ENCODE measurements at places on chromosomes 16 and 17. TPM values are rescaled to one million over a fixed set of nuclear protein-coding genes. Genes with fewer than 3 reads are reported as not detected.
A peak's percentile ranks its signal among the peaks of the same experiment; 100 is the strongest.

DNA sequence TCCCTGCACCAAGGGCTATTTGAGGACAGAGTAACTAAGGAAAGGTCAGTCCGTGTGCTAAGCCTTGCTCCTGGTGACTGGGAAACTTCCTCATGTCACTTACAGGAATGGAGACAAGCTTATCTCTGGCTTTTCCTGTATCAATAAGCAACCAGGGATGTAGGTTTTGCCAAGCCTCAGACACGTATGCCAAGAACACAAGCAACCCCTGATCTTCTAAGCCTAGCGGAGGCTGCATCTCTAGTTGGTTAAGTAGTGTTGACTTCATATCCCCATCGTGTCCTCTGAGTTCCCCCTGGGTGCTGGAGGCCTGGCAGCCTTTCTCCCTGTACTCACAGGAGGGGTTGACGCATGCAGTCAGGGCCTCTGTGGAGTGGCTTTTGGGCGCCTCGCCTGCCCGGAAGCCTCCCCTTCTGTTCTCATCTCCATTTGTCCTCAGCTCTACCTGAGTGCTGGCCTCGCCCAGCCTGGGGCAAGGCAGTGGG lies 1.4 kb upstream of the C1QTNF1 start:
- no peak for DNase-seq

DNA sequence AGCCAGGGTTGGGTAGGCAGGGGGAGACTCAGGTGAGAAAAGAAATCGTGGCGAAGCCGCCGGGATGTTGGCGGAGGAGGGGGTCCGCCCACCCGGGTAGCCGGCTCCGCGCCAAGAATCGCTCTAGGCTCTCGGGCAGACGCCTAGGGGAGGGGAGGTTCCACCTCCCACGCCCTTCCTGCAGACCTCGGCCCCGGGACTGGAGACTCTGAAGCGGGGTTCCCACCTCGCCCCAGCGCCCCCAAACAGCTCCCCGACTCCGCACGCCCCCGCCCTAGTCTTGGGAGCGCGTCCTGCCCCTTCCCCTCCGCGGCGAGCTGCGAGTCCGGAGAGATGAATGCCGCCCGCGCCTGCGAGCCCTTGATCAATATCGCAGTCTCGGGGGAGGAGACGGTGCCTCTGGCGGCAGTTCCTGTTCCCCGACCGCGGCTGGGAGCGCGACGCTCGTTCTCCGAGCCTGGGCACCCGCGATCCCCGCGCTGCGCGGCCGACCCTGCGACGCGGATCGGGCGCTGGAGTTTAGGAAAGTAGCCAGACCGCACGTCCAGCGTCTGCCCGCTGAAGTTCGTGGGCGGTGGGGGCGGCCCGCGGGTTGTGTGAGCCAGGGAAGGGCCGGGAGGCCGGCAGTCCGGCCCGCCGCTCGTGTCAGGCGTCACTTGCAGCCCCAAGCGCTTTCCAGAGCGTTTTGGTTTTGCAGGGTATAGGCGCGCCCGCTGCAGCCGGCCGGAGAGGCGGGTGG lies 790 bp downstream of the CRHR1 start:
- DNase-seq = no peak

The ERN1 gene
- 4.9 TPM for polyA plus RNA-seq

DNA sequence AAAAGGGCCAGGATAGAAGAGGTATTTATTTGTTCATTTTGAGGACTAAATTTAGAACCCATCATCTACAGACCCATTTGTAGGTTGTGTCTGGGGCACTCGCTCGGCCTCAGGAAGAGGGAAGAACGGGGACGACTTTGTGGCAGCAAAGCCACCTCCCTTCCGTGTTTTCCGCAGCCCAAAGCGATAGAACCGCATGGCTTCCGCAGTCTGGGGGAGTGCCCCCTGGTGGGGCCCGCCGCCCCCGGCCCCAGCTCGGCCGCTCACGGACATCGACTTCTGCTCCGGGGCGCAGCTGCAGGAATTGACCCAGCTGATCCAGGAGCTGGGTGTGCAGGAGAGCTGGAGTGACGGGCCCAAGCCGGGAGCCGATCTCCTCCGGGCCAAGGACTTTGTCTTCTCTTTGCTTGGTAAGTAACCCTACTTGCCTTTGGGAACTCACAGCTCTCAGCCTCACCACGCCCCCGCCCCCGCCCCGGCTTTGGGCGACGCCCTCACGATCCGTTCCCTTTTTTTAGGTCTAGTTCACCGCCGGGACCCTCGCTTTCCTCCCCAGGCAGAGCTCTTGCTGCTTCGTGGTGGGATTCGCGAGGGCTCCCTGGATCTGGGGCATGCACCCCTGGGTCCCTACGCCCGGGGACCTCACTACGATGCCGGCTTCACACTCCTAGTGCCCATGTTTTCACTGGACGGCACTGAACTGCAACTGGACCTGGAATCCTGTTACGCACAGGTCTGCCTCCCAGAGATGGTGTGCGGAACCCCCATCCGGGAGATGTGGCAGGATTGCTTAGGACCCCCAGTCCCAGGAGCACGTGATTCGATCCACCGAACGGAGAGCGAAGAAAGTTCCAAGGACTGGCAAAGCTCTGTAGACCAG lies 681 bp downstream of the TMEM102 start:
- DNase-seq = no peak

GRCh38 chr17:52383493-52384100 lies 225.1 kb upstream of the CA10 start:
- peak; percentile 46 for DNase-seq

DNA sequence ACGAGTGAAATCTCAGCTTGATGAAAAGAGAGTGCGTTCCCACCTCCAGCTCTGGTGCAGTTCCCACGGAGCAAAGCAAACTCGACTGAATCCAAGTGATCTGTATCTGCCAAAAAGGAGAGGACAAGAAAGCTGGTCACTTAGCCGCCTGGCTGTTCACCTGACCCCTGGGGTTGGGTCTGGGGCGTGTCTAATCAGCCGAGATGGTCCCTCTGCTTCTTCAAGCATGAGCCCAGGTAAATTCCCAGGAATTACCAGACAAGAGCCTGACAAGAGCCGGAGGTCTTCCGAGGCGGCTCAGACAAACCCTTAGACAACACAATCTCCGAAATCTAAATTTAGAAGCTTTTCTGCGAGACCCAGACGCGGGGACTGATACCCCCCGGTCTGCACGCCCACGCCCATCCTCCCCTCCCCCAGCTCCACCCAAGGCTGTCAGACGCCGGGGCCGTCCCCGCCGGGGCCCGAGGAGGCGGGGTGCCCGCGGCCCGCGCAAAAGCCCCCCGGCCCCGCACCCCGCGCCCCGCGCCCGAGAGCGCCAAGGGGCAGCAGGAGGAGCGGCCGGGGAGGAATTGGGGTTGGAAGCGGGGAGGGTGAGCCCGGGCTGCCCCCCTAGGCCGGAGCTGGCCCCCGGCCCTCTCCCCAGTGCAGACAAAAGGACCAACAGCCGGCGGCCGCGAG lies 674 bp downstream of the ZNF821 start:
- peak; percentile 39 for DNase-seq

- no peak for DNase-seq
These were observed 11.6 kb downstream of the ADAM11 start for GRCh38 chr17:44770166-44770925.

DNA sequence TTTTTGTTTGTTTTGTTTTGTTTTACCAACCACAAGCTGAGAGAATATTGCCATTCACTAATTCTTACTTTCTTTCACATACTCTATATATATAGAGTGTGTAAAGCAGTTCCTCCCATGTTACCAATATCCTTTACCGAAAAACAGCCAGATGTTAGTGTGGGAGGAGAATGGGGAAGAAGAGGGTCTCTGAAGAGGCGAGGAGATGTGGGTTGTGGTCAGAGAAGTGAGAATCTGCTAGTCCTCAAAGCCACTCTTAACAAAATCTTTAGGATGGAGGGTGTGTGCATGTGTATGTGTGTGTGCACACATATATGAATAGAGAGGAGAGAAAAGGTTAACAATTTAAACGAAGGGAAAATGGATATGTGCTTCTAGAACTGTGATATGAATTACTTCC lies 80.6 kb downstream of the TUBD1 start:
- no peak for DNase-seq

DNA sequence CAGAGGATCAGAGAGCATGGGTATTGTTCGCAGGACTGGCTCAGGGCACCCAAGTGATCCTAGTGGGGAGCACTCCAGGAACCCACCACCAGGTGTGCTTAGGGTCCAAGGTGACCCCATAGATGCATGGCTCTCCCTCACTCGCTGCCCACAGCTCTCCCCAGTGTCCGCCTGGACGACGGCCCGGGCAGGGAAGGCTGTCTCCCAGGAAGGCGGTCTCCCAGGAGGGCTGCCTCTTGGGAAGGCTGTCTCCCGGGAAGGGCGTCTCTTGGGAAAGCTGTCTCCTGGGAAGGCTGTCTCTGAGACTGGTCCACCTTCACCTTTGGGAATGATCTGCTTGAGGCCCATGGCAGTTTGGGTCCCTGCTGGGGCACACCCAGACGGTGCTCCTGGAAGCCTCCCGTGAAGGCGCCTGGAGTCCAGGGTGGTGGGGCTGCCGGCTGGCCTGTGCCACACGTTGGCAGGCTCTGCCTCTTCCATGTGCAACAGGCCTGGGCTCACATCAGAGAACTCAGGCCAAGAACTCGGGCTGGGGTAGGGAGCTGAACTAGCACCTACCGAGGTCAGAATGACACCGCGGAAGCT lies 5.0 kb downstream of the ECI1 start:
- no peak for DNase-seq

- DNase-seq = no peak
These were observed 417.9 kb downstream of the MAF start for GRCh38 chr16:79182616-79183015.

The ARHGAP44 gene
- 3.6 TPM for polyA plus RNA-seq

The RUNDC3A gene
- 0.79 TPM for polyA plus RNA-seq

- no peak for DNase-seq
These were observed 495.4 kb downstream of the TOX3 start for GRCh38 chr16:52051414-52052172.

- no peak for DNase-seq
These were observed 5.9 kb downstream of the ALYREF start for GRCh38 chr17:81885454-81885853.

- DNase-seq = no peak
These were observed 22.6 kb downstream of the SRCAP start for GRCh38 chr16:30721606-30722005.

DNA sequence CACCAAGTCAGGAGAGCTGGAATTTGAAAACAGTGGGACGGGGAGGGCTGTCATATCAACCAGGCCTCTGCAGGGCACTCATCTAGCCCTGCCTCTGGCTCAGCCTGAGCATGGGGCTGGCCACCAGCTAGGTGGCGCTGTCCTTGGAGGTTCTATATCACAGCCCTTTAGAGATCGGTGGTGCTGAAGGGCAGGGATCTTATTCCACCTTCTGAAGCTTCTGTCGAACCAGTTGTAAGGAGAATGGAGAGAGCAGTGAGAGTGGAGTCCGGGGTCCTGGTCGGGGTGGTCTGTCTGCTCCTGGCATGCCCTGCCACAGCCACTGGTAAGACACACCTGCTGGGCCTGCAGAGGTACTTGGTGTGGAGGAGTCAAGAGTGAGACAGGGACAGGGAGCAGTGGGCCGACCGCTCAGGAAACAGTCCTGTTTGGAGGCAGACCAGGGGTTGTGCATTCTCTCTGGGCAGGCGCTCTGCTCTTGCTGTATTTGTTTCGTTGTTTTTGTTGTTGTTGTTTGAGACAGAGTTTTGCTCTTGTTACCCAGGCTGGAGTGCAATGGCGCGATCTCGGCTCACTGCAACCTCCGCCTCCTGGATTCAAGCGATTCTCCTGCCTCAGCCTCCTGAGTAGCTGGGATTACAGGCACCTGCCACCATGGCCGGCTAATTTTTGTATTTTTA lies at the start of gene CES3:
CES3 (plus strand) TSS at position 202 of the 680 bp plus-strand sequence; CDS start at position 244, 42 bp downstream.
- no peak for DNase-seq

DNA sequence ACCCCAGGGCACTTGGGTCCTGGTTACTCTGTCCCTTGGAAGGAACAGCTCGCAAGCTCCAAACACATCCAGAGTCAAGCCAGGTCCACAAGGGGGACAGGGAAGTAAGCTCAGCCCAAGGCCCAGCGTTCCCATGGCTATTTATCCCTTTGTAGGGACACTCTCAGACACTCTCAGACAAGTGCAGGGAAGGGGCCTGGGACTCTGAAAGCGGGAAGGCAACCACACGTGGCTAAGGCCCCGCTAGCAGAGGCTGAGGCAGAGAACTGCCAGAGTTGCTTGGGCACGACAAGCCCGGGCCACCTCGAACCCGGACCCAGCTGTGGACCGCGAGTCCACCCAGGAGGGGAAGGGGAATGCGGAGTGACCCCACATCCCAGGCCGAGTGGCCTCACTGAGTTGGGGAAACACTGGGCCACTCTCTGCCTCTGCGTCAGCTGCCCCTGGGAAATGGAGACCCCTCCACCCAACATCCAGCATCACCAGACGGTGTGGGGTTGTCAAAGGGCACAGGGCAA lies 10.2 kb downstream of the NPTX1 start:
- no peak for DNase-seq

- no peak for DNase-seq
These were observed 470 bp downstream of the TRPV3 start for GRCh38 chr17:3556916-3557767.

The AGRP gene
- polyA plus RNA-seq = not detected

The EME1 gene
- polyA plus RNA-seq = 9.6 TPM

GRCh38 chr16:81669473-81670350 lies 109.4 kb upstream of the PLCG2 start:
- DNase-seq = no peak

DNA sequence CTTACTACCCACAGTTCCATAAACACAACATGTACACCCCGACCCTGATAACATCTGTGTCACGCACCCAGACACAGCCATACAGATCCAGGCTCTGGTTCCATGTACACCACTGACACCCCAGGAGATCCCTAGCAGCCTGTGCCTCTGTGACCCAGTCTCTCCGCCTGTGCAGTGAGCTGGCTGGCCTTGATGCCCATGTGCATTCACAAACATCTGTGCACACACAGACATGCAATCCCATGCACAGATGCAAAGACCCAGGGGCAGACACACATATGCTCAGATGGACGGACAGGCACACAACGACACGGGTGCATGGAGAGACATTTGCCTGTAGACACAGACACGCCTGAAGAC lies 4.1 kb downstream of the CCDC102A start:
- no peak for DNase-seq

The CMTM1 gene
- 4.8 TPM for polyA plus RNA-seq

DNA sequence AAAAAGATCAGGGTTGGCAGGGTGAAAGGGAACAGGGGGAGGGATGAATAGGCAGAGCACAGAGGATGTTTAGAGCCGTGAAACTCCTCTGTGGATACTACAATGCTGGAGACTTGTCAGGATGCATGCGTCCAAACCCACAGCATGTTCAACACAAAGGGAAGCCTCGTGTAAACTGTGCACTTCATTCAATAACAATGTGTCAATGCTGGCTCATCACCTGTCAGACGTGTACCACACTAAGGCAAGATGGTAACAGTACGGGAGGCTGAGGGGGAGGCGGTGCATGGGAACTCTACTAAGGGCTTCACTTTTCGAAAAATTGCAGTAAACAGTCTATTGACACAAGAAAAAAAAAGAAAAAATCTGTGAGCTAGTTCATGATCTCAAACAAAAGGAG lies 63.7 kb downstream of the C16orf95 start:
- no peak for DNase-seq

GRCh38 chr16:87603684-87604633 lies 1.7 kb downstream of the JPH3 start:
- DNase-seq = no peak
